Brain (organoid and tissue), 16 donors: ENCODE measurements at places on chromosomes 4 and X. TPM values are rescaled to one million over a fixed set of nuclear protein-coding genes. Genes with fewer than 3 reads are reported as not detected.

The EMCN gene
- polyA plus RNA-seq = 3.0 TPM

The LUZP4 gene
- polyA plus RNA-seq = not detected

The F8A2 gene
- not detected for polyA plus RNA-seq

The FAM9B gene
- polyA plus RNA-seq = not detected

The XAGE1A gene
- polyA plus RNA-seq = not detected

The LRRC66 gene
- 0.24 TPM for polyA plus RNA-seq

The IGSF1 gene
- polyA plus RNA-seq = 3.0 TPM
